Natural killer cell treated with Interleukin-12 subunit alpha and Interleukin-12 subunit beta and Interleukin-15 and Interleukin-18, amount 100 ng/mL, for 72 hours (primary cell): ENCODE measurements at places on chromosomes 2 and 18.

DNA sequence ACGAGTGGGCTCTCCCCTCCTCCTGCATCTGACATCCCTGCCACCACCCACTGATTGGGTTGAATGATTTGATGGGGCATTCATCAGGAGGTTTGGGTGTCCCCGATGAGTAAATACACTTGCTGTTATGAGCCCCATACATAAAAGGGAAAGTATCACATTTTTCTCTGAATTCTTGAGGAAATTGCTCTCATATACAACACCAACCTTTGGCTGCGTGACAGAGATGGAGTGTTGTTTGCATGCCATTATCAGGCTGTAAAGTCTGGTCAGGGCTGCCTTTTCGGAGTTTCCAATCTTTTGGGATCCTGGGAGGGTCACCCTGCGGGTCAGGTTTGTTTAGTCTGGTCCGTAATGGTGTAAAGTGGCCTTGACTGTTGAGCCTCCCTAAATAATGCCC, 227.9 kb upstream of the SPRED2 start:
- DNase-seq = no peak

DNA sequence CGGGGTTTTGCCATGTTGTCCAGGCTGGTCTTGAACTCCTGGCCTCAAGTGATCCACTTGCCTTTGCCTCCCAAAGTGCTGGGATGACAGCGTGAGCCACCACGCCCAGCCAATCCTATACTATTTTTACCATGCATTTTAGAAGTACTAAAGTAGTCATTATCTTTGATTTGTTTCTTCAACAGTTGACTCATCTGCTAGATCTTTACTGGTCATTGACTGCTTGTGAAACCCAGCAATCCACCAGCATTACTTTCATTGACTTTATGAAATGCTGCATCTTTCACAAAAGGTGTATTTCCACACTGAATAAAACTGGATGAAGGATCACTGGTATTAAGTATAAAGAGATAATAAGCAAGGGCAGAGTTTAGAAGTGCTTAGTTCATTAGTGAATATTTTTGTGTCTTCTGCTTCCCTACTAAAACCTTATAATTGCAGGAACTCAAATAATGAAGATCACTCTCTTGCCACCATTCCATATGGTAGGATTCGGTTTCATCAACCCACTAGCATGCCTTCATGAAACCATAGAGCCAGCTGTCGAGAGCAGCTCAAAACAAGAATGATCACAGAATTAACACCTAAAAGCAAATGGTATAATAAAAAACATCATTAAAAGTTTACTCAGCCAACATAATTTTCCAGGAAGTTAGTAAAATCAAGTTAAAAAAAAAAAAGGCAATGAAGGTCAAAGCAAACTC, 33.1 kb downstream of the IRS1 start:
- DNase-seq = no peak

GRCh38 chr2:240662681-240663080, 20.0 kb downstream of the AQP12B start:
- no peak for DNase-seq

GRCh38 chr2:221969087-221969829, 329.5 kb downstream of the PAX3 start:
- DNase-seq = no peak

- DNase-seq = peak; percentile 88
Observed at GRCh38 chr2:28406276-28407096, 13.8 kb downstream of the FOSL2 start.

DNA sequence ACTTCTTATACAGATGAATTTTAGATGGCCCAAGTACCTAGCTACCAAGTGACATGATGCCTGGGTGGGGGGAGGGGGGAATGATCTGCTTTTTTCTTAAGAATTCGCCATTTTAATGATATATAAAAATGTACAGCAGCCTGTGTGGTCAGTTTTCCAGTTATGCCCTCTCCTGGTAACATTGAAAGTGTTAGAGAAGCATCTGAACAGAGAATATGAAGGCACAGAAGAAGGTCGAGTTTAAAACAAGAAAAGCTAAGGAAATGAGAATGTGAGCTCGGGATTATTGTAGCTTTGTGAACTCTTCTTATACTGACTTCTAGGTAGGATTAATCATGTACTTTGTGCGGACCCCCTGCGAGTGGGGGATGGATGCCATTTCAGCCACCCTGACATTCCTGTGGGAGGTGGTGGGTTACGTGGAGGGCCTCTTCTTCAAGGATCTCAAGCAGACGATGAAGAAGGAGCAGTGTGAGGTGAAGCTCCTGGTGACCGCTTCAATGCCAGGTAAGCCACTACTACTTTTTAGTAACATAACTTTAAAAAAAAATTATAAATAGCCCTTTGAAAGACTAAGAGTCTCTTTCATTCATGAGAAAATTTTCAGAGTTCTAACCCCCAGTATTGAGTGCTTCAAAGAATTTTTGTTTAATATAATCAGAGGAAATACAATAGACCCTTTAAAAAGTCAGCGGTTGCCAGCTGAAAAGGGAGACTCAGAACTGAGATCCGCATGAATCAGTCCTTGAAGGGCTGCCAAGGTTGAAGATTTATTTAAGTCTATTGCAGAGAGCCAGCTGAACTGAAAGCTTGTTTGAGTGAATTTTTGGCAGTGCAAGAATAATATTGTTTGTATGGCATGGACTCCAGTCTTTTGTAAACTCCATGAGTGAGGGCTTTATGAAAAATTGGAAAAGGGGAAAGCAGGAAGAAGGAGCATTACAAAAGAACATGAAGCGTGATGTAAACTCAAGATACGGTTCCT, 68.6 kb upstream of the RPE start:
- no peak for DNase-seq

DNA sequence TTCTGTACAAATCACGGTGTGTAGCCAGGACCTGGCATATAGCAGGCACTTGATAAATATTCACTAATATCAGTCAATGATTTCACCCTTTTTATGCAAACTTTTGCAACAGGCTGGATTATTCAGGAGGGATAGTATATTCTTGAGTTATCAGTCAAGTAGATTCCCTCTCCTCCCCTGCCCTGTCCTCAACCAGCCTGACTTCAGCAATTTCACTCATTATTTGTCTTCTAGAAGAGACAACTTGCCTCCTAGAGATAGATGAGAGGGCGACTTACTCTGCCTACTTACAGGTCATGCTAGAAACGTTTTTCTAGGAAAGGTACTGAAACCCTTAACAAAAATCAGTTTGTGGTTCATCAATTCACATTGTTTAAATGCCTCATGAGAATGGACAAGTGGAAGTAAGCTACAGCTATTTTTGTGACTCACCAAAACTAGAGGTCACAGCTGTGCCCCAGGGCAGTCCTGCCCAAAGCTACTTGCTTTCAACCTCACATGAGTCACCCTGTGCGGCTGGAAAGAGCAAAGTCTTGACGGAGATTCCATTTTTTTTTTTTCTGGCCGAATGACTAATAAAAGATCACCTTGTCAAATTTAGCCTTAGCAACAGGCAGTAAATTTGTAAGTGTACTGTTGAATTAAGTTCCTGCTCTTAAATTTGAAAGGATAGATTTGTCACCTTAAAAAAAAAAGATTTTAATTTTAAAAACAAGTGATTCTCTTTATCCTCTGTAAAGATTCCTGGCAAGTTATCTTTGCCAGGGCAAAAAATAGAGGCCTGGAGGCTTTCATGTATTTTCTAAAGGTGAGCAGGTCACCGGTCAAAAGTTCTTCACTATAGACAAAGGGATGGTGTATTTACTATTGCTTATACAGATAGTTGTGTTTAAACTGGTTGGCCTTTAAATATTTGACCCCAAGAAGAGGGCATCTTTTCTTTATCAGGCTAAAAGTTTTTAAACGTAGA, 109.0 kb upstream of the SLC35G4 start:
- no peak for DNase-seq
